ENCODE measurements at places on chromosomes 4 and X.
A peak's percentile ranks its signal among the peaks of the same experiment; 100 is the strongest.

- DNase-seq = no peak
Observed at GRCh38 chr4:111602848-111603247, 542.4 kb upstream of the FAM241A start.

GRCh38 chr4:54513741-54514140 lies 144.0 kb upstream of the KIT start:
- no peak for DNase-seq

DNA sequence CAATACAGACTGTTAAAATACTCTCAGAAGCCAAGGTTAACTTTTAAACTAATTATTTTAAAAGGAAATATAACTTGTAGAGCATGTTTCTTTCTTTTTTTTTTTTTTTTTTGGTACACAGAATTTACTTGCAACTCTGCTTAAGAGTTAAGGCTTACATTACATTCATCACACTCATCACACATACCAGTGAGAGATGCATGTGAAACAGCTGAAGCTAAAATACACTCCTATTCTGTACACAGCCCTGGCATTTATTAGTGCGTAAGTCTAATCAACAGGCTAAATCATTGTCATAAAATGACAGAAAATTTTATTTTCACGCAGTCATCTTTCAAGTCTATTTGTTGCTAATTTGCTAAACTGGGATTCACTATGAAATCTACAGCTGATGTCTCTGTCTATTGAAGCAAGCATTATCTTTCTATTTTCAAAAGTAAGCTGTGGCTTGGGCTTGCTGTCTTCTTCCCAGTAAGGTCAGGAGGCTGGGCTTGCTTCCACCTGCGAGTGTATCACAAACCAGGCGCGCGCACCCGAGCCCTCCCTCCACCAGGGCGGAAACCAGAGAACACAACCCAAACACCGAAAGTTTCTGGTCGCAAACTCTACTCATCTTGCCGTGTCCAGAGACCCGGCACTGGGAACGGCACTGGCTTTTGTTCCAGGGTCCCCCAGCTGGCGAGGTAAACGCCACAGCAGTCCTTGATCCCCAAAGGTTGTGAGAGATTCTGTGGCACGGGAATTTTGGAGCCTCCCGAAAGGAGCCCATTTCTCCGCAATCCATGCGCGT lies 3.9 kb downstream of the MAML3 start:
- peak; percentile 36 for DNase-seq

- no peak for DNase-seq
Observed at GRCh38 chr4:183621875-183622274, 37.1 kb downstream of the RWDD4 start.

DNA sequence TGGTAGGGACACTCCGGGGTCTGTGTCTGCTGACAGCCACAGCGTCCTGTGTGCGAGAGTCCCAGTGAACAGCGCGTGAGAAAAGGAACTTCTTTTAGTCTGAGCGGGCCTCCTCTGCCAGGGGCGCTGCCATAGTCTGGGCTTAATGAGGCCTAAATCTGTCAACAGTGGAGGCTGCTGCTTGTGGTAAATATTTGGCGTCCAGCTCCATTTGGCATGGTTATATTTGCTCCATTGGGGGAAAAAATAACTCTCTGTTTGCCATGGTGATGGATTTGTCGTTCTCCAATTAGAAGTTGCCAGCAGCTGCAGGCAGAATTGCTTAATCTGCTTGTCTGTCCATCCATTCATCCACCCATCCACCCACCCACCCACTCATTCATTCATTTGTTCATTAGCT lies 71.4 kb upstream of the PSAPL1 start:
- no peak for DNase-seq
